SIG-M5 (cell line): ENCODE measurements at places on chromosomes 7 and 10.

GRCh38 chr7:79471283-79471682 is 17.8 kb upstream of the MAGI2 start:
- DNase-seq = no peak

DNA sequence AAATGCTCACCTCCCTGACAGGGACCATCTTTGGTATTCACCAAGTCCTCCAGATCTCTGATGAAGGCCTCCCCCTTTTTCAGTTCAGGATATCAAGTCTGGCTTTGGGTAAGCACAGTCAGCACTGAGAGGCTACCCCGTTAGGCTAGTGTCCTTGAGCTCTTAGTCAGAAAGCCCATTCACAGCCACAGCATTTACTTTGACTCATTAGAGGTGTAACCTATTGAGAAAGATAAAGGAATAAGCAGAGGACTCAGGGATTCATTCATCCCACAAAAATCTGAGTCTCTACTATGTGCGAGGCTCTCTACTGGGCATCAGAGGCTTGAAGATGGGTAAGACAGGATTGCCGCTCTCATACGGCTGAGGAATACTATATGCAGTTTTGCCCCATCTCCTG is 14.0 kb upstream of the RAMP3 start:
- no peak for DNase-seq

DNA sequence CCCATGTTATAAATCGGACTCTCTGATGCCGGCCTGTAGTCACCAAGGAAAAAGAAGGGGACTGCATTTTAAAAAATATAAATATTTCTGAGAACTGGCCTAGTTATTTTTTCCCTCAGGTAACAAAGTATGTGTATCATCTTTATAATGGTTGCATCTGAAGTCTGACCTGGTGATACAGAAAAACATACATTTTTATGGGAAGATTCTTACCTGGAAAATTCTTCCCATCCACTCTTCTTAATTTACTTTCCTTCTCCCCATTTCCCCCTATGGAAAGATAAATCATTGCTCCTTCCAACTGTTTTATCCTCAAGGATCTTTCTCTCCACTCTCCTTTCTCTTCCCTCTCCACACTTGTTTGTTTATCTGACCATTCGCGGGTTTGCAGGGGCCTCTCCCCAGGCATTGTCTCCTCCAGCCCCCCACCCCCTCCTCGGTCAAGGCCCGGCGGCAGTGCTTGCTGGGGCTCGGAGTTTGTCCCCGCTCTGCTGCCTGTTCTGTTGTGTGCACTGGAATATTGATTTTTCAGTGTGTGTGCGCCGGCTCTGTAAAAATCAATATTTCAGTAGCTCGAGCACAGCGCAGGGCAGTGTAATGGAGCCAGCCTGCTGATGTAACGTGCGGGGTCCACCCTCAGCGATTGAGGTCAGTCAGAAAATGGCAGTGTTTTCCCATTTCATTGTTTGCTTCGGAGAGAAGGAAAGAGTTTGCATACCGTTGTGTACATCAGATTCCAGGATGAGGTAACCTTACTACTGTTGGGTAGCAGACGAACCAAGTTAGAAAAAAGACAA is 199.5 kb upstream of the NFE2L3 start:
- no peak for DNase-seq

DNA sequence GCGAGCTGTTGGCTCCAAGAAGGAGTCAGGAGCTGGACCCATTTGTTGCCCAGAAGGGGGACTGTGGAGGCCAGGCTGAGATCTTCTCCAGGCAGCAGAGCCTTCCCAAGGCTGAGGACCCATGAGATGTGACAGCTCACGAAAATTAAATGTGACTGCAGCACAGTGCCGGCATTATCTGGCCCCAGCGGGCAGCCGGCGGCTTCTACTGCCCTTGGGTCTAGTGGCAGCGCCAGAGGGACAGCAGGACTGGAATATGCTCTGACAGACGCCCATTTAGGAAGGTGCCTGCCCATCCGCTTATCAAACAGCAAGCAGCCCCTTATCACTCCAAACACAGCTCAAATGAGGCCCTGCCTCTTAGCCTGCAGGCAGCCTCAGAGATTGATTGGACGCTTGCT is 122.9 kb upstream of the LYZL2 start:
- no peak for DNase-seq

DNA sequence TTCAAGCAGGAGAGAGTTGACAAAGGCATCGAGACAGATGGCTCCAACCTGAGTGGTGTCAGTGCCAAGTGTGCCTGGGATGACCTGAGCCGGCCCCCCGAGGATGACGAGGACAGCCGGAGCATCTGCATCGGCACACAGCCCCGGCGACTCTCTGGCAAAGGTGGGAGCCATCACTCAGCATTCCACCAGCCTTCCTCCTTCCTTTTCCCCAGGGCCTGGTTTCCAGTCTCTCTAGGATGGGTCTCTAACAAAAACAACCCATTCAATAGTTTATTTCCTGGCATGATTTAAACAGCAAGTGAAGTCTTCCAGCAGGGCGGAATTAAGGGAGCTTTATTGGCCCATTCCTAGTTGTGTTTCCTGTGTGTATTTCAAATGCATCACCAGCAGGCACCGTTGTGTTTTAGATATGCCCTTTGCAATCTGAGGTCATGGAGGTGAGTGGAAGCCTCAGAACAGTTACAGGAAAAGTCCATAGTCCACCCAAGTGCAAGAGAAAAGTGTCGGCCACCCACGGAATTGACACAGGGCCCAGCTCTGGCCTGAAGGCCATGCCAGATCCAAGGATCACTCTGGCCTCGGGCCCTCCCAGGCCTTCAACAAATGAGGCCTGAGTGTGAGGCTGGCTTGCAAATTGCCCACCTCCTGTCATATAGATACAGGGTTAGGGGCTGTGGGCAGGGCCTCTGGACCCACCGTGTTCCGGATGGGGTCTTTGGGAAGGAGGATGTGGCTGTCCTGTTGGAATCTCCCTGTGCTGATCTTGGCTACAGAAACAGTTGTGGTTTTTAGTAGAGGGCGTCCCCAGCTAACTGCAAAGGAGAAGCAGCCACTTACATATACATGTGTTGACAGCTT is 46.9 kb upstream of the TRIM8 start:
- DNase-seq = no peak

DNA sequence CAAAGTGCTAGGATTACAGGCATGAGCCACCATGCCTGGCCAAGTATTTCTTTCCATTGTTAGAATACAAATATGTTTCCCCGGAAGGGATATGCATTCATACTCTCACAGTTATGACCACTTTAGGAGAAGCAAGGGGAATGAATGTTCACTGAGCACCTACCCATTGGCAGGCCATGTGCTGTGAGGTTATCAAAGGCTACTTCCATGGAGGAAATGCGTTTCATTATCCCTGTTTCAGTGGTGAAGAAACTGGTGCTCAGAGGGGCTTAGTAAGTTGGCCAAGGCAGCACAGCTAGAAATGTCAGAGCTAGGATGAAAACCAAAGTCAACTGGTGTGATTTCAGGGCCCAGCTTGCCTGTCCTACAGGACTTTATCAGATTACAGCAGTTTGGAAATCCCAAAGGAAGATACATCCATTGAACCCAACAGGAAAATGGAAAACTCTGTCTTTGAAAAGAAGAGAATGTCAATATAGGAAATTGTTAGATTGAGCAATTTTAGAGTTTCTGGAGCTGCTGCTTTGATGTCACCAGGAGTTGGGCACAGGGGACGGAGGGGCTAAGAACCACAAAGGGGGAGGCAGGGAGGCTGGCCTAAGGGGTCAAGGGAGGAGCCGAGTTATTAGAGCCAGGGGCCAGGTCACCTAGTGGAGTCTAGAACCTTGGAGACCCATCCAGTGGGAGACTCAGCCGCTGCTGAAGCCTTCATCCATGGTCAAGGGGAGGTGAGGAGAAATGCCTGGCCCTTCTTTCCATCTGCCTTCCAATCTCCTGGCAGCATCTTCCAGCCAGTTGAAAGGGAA is 319.8 kb downstream of the FRMD4A start:
- DNase-seq = no peak

GRCh38 chr7:48118041-48118440 is 29.0 kb downstream of the UPP1 start:
- DNase-seq = no peak

GRCh38 chr10:86200269-86200668 is 166.3 kb downstream of the GRID1 start:
- no peak for DNase-seq

GRCh38 chr10:120948889-120949608 is 97.9 kb downstream of the WDR11 start:
- no peak for DNase-seq

GRCh38 chr10:31822150-31822549 is 106.5 kb downstream of the ARHGAP12 start:
- no peak for DNase-seq

DNA sequence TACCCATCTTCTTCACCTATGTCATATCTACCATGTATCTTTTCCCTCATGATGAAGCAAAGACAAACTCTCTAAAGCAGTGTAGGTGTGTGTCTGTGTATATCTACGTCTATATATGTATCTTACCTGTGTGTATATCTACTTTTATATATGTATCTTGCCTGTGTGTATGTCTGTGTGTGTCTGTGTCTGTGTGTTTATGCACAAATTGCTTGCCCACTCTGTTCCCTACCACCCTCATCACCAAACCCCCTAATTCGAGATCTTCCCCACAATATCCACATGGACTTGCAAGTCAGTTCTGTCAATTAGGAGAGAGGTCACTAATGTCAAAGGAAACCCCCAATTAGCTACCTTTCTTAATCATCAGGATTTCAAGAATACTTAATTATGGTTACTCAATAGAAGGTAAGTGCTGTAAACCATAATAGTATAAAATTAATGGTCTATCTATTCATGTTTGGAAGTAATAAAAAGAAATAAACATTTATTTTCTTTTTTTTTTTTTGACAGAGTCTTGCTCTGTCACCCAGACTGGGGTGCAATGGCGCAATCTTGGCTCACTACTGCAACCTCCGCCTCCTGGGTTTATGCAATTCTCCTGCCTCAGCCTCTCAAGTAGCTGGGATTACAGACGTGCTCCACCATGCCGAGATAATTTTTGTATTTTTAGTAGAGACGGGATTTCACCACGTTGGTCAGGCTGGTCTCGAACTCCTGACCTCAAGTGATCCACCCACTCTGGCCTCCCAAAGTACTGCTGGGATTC is 43.6 kb downstream of the ANKRD61 start:
- no peak for DNase-seq

GRCh38 chr10:105973360-105973759 is 1191.1 kb downstream of the SORCS1 start:
- no peak for DNase-seq

DNA sequence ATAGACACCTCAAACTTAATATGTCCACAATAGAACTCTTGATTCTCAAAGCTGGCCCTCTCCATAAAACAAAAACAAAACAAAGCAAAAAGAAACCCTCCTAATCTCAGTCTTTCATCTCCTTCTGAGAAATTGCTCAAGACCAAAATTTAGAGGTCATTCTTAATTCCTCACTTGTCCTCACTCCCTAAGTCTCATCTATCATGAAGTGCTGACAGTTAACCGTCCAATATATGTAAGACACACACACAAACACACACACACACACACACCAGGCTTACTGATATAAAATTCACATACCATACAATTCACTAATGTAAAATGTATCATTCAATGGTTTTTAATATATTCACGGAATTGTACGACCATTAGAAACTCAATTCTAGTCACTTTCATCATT is 17.0 kb upstream of the SVIL start:
- no peak for DNase-seq

GRCh38 chr10:30873411-30873810 is 158.3 kb downstream of the ZNF438 start:
- no peak for DNase-seq

- DNase-seq = no peak
Observed at GRCh38 chr7:77794000-77794399, 4.2 kb downstream of the TMEM60 start.

DNA sequence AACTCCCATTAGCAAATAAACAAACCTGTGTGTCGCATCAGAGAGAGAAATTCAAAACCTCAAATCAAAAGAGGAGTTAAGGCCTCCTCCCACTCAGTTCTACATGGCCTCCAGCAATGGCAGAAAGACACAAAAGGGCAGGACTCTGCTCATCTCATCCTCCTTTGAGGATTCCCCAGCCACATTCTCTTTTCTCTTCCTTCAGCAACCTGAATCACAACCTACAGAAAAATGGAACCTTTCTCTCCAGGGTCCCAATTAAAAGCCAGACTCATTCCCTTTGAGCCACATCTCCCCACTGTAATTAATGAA is 7.9 kb downstream of the OSBPL3 start:
- DNase-seq = no peak

DNA sequence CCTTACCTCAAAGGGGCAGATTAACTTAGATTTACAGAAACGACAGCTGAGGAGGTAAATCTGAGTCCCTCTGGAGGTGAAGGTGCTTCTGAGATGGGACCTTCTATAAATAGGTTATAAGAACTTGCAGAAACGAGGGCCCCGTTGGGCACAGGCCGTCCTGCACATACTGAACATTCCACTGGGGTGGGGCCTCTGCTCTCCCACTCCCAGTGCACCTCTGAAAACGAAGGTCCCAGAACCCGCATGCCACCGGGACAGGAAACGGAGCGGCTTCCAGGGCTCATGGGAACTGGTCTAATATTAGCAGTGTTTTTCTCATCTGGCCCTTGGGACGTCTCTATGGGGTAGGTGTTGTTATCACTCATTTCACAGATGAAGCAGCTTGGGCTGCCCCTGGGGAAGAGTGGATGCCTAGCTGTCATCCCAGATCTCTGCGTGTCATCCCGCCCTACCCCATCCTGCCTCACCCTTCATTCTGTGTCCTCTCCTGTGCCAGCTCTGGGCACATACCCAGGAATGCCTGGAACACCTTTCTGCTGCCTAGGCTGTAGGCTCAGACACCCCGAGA is 19.6 kb downstream of the C10orf62 start:
- no peak for DNase-seq

GRCh38 chr10:34551295-34551694 is 263.8 kb downstream of the PARD3 start:
- no peak for DNase-seq

- no peak for DNase-seq
Observed at GRCh38 chr10:22103701-22104470, 100.4 kb upstream of the DNAJC1 start.
